ENCODE measurements at places on chromosomes 16 and 17.

DNA sequence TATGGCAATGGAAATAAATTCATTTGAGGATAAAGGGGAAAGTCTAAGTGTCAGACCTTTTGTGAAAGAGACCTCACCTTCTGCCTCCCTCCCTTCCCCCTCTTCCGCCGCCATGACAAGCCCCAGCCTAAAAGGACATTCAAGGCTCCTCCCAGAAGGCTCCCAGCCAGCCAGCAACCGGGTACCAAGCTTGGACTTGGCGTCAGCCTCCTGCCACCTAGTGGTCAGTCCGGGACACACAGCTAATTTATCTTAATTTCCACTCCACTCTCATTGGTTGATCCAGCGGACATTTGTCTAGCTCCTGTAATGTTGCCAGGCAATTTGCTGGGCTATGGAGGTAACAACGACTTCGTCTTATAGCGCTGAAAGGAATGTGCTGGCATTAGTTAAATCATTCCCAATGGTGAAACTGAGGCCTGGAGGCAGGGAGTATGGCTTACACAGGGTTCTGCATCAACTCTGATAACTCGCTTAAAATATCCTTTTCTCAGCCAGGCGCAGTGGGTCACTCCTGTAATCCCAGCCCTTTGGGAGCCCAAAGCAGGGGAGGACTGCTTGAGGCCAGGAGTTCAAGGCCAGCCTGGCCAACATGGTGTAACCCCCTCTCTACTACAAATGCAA lies 19.3 kb upstream of the CLEC3A start:
- no peak for DNase-seq

GRCh38 chr16:89200850-89201411 lies 594 bp upstream of the SLC22A31 start:
- no peak for DNase-seq

DNA sequence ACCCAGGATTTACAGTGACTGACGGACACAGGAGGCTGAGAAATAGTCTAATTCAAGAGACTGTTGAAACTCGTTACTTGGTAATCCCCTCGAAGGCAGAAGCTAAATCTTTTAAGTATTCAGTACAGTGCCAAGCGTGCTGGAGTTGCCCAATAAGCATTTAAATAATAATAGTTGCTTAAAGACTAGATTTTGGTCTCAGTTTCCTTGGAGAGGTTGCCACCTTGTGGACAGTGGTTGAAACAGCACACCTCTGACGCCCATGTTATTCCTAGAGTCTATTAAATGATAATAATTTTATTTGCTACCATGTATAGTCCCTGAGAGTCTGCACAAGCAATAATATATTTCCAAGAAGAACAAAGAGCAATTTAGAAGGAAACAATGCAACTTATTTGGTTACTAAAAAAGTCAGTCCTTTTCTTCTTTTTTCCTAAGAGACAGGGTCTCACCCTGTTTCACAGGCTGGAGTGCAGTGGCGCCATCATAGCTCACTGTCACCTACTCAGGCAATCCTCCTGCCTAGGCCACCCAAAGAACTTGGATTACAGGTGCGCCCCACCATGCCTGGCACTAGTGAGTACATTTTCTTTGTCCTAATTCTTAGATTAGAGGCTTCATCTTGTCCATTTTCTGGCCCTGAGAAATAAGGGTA lies 138.0 kb upstream of the NUDT7 start:
- no peak for DNase-seq

GRCh38 chr17:82872591-82873520 lies 33.0 kb upstream of the ZNF750 start:
- DNase-seq: no peak

GRCh38 chr17:41932816-41933389 lies 2.5 kb downstream of the ODAD4 start:
- DNase-seq: no peak

- DNase-seq: no peak
These were observed 48.2 kb downstream of the IGF2BP1 start for GRCh38 chr17:49045376-49045775.

- DNase-seq: no peak
These were observed 46.0 kb upstream of the WSB1 start for GRCh38 chr17:27247958-27248342.

DNA sequence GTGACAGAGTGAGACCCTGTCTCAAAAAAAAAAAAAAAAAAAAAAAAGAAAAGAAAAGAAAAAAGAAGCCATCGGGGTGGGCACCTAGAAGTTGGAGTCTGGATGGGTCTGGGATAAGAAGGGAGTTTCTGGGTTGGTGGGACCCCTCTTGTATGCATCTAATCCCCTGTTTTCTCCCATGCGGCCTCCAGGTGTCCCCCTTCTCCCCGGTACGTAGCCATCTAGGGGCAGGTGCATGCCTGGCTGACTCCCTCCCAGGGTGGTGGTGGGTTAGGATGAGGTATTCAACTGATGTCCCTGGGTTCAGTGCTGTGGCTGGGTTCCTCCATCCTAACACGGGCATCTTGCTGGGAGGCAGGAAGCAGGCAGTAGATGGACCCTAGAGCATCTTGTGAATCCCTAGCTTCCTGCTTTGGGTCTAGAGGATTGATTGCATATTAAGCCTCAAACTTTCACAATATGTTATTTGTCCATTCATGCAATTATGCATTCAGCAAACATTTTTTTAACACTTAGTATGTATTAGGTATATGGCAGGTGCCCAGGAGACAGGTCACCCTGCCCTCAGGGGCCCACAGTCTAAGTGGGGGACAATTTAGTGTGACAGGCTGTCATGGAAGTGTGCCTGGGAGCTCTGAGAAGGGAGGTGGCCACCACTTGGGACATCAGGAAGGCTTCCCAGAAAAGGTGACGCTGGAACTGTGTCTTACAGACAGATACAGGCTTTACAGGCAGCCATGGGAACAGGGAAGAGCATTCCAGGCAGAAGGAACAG lies 13.1 kb downstream of the FMNL1 start:
- no peak for DNase-seq

All from effector memory CD4-positive, alpha-beta T cell (primary cell).